Cardiac septum (tissue), 1 donor: ENCODE measurements at places on chromosomes 1 and 21. TPM values are rescaled to one million over a fixed set of nuclear protein-coding genes. Genes with fewer than 3 reads are reported as not detected.

DNA sequence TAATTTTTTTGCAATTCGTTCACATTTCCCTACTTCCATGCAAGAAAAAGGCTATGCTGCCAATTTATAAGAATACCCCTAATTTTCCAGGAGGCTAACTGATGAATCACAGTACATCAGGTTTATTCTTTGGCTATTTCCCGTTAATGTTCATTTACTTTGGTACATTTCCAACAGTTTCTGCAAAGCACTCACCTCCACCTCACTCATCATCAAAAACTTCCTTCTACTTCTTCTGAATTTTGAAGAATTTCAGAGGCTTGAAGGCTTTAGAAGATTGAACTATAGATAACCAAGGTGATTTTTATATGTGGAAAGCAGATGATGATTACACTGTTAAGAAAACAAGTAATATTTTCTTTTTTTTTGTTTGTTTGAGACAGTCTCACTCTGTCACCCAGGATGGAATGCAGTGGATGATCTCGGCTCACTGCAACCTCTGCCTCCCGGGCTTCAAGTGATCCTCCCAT, 60.5 kb upstream of the HP1BP3 start:
- no peak for DNase-seq

DNA sequence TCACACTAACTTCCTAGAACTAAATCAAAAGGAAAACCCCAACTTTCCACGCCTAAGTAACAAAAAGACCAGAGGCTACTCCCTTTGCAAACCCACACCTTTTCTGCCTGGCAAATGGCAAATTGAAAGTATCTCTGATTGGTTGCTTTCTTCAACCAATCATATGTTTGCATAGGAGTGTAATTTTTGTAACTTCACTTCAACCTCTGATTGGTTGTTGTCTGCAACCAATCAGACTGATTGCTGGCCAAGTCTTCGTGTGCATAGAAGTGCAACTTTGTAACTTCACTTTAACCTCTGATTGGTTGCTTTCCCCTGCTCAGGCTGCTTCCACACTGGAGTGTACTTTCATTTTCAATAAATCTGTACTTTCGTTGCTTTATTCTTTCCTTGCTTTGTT, 36.9 kb upstream of the PADI2 start:
- DNase-seq: no peak

Gene PLD5
- 0.24 TPM for total RNA-seq

Gene FCRL4
- not detected for total RNA-seq
